ENCODE measurements at places on chromosomes 1 and 21. TPM values are rescaled to one million over a fixed set of nuclear protein-coding genes. Genes with fewer than 3 reads are reported as not detected.

NBPF6 gene
- total RNA-seq = under 0.01 TPM

CFHR2 gene
- not detected for total RNA-seq

HEYL gene
- not detected for total RNA-seq

DNASE2B gene
- not detected for total RNA-seq

C1orf226 gene
- total RNA-seq = 1.6 TPM

S100A3 gene
- 2.1 TPM for total RNA-seq

NPL gene
- 3.8 TPM for total RNA-seq
